ENCODE measurements at places on chromosomes 11 and 22.

- no peak overlapping the region for H3K4me3 ChIP-seq
- peaks cover 47% of the 10 kb centered on the region for H3K4me1 ChIP-seq
- no peaks in the 10 kb centered on the region for H3K27me3 ChIP-seq
- no peak overlapping the region for H3K27ac ChIP-seq
- peaks cover 13% of the 10 kb centered on the region for H3K36me3 ChIP-seq
- no peak for DNase-seq
Observed at GRCh38 chr22:44195189-44195871, 14.6 kb downstream of the PARVG start.

DNA sequence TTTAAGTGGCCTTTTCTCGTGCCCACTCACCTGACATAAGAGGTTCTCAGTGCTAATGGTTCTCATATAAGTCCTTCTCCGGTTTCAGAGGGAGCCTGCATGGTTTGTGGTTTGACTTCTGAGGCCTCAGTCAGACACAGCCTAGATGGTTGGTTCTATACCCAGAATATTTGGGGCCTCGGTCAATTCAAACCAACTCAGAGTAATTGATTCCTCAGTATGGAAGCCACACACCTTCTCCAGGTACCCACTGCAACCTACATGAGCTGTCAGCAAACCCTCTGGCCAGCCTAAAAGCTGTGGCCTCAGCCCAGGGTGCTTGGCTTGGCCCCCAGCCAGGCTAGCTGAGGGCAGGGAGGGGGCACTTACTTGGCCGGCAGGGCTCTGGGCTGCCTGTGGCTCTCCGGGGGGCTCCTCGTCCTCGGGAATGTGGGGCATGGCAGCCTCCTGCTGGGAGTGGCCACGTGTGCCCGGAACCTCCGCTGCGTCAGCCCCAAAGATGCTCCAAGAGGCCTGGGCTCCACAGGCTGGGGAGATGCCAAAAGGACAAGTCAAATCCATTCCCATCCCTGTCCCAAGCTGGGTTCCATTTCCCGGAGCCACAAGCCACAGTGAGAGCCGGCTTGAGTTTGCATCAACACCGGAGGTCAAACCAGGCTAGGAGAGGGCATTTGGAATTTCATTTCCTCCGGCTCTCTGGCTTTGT, 41.7 kb downstream of the IRAG1 start:
- no peaks in the 10 kb centered on the region for H3K27me3 ChIP-seq
- H3K27ac ChIP-seq = no peak overlapping the region
- no peak for DNase-seq
- no peak overlapping the region for H3K4me3 ChIP-seq
- no peaks in the 10 kb centered on the region for H3K36me3 ChIP-seq

DNA sequence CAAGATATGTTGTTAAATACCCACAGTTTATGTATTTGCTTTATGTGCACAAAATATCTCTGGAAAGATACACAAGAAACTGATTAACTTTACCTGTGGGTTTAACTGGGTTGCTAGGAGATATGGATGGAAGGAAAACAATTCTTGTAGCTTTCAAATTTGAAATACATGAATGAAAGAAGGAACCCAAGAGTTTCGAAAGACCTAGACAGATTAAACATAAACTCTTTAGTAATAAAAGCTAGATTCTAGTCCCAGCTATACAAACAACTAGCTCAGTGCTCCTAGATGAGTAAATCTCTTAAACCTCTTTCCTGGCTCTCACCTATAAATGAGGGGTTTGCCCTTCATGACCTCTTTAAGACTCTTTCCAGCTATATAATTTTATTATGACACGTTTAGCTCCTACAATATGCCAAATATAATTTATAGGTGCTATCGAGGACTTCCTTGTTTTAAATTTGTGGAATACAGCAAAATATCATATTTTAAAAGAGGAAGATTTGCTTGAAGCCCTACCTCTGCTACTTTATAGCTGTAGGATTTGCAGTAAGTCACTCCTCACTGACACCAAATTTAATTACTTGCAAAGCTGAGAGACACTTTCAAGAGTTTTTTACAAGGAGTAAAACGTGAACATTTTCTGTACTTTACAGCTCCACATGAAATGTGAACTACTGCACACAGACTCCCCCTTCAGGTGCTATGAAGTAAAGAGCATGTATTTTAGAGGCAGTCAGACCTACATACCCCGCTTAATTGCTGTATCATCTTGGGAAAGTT, 50.7 kb downstream of the RRAS2 start:
- DNase-seq = no peak
- H3K4me1 ChIP-seq = peaks cover 21% of the 10 kb centered on the region
- H3K27me3 ChIP-seq = no peaks in the 10 kb centered on the region
- no peaks in the 10 kb centered on the region for H3K36me3 ChIP-seq
- no peak overlapping the region for H3K27ac ChIP-seq
- H3K4me3 ChIP-seq = no peak overlapping the region

GRCh38 chr11:78961937-78962701, 387.5 kb upstream of the NARS2 start:
- no peaks in the 10 kb centered on the region for H3K36me3 ChIP-seq
- H3K4me1 ChIP-seq = no peaks in the 10 kb centered on the region
- H3K4me3 ChIP-seq = no peak overlapping the region
- no peak for DNase-seq
- H3K27me3 ChIP-seq = peaks cover 22% of the 10 kb centered on the region

- no peaks in the 10 kb centered on the region for H3K36me3 ChIP-seq
- DNase-seq = no peak
- H3K4me1 ChIP-seq = no peaks in the 10 kb centered on the region
- H3K4me3 ChIP-seq = no peak overlapping the region
- H3K27me3 ChIP-seq = no peaks in the 10 kb centered on the region
- H3K27ac ChIP-seq = no peak overlapping the region
Observed at GRCh38 chr22:44401783-44402110, 89.0 kb upstream of the SHISAL1 start.

Measured in activated T-cell treated with anti-CD3 and anti-CD28 coated beads, Interleukin-2, amount 50 U/mL, for 72 hours (primary cell).